ENCODE measurements at places on chromosomes 5 and 9.

GRCh38 chr9:15121630-15122029, 185.4 kb downstream of the TTC39B start:
- DNase-seq: no peak

- no peak for DNase-seq
These were observed 35.4 kb downstream of the F2R start for GRCh38 chr5:76751291-76751690.

DNA sequence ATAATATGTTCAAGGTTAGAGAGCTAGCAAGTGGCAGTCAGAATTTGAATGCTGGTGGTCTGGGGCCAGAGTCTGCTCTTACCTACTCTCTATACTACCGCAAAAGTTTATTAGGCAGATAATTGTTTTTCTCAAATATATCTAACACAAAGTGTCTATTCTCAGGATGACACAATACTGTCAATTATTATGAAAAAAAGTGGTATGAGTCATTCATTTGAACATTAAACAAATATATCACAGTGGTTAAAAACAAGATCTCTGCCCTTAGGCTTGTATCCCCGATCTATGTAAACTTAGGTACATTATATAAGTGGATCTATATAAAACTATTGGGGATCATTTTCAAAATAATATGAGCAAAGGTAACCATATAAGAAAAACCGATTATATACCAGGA, 354.9 kb downstream of the CETN3 start:
- no peak for DNase-seq

- no peak for DNase-seq
These were observed 234.8 kb downstream of the AUH start for GRCh38 chr9:91126761-91127445.

All from stimulated activated CD4-positive, alpha-beta T cell treated with anti-CD3 and anti-CD28 coated beads, Interleukin-2, amount 100 ng/mL, for 48 hours (primary cell).